Aorta (tissue), 5 donors: ENCODE measurements at places on chromosomes 2 and 18.

- DNase-seq, result no peak
Observed at GRCh38 chr2:232419245-232420072, 12.8 kb downstream of the ALPG start.

- no peak for DNase-seq
Observed at GRCh38 chr2:202408546-202409140, 32.5 kb downstream of the BMPR2 start.

DNA sequence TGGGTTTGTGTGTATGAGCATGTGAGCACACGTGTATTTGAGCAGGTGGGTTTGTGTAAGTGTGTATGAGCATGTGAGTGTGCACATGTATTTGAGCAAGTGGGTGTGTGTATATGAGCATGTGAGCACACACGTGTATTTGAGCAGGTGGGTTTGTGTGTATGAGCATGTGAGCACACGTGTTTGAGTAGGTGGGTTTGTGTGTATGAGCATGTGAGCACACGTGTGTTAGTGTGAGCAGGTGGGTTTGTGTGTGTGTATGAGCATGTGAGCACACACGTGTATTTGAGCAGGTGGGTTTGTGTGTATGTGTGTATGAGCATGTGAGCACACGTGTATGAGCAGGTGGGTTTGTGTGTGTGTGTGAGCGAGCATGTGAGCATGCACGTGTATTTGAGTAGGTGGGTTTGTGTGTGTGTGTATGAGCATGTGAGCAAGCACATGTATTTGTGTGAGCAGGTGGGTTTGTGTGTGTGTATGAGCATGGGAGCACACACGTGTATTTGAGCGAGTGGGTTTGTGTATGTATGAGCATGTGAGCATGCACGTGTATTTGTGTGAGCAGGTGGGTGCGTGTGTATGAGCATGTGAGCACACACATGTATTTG, 169.7 kb downstream of the TWIST2 start:
- DNase-seq, result no peak

DNA sequence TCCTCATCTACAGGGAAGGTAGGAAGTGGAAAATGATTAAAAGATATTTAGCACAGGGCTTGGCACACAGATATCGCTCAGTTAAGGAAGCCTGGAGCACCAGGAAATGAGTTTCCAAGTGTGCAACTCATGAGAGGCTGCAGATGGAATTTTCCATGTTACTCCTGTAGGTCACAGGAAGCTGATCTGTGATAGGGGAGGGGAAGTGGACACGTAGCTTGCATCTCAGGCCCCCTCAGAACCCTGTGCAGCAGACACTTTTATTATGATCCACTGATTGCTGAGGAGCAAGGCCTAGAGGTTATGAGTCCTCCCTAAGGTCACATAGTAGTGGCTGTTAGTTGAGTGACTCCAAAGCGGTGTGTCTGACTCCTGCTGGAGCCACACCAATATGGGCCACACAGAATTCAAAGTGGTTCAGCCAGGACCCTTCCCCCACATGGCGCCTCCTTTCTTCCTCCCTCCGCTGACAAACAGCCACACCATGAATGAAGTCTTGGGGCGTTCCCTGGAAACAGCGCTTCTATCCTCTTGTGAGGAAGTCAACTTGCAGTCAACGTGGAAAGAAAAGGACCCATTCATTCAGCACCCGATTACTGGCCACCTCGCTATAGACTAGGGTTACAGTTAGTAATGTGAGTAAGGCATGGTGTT, 21.5 kb downstream of the DYSF start:
- no peak for DNase-seq

- no peak for DNase-seq
Observed at GRCh38 chr2:181474222-181474881, 17.2 kb downstream of the ITGA4 start.

GRCh38 chr2:17719562-17720371, 33.8 kb downstream of the SMC6 start:
- no peak for DNase-seq

GRCh38 chr18:394987-395362, 105.5 kb downstream of the COLEC12 start:
- peak; percentile 77 for DNase-seq

DNA sequence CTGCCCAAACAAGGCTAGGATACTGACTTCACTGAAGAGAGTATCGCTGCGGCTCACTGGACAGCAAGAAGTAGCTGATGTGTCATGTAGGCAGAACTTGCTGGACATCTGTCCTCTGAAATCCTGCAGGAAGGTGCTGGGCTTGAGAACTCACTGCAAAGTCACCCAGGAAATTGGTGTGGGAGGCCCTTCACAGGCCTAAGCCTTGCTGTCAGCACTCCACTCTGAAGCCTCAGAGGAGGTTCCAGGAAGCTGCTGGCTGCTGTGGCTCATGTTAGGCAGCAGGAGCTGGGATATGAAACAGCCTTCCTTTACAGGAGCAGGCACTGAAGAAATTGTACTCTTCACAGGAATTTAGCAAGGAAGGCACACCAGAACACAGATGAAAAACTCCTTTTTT, 88.3 kb upstream of the CCDC68 start:
- no peak for DNase-seq

DNA sequence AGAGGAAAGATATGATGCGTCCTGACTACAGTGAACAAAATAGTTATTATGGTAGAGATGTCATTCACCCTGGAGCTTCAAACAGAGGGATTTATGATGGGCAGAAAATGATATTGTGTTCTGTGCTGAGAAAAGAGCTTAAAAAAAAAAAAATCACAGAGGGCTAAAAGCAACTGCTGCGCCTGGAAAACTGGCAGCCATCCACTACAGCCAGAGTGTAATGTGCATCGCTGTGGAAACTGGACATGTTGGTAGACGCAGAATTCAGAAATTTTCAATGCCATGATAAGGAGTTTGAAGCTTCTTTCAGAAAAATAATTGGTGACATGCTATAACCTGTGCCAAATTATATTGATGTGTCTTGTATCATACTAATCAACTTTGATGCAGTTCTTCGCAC, 122.9 kb upstream of the SOX11 start:
- DNase-seq, result no peak

DNA sequence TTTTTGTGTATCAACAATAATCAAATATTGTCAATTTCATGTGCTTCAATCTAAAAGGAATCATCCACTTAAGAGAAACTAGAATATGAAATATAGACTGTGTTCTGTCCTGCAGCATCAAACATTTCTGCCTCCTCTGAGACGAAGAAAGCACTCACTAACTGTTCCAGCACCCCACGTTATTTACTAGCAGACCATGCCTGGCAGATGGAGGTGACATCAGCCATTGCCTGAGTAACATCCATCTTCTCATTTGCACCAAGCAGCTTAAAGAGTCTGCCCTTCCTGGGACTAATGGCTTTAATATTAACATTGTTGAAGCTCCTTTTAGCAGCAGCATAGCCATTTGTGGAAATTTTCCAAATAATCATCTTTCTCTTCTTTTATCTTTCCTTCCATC, 25.7 kb downstream of the SGPP2 start:
- DNase-seq, result no peak

GRCh38 chr18:23995180-23995579, 19.4 kb upstream of the TTC39C start:
- DNase-seq, result no peak

- no peak for DNase-seq
Observed at GRCh38 chr2:37378411-37378810, 34.0 kb downstream of the QPCT start.

DNA sequence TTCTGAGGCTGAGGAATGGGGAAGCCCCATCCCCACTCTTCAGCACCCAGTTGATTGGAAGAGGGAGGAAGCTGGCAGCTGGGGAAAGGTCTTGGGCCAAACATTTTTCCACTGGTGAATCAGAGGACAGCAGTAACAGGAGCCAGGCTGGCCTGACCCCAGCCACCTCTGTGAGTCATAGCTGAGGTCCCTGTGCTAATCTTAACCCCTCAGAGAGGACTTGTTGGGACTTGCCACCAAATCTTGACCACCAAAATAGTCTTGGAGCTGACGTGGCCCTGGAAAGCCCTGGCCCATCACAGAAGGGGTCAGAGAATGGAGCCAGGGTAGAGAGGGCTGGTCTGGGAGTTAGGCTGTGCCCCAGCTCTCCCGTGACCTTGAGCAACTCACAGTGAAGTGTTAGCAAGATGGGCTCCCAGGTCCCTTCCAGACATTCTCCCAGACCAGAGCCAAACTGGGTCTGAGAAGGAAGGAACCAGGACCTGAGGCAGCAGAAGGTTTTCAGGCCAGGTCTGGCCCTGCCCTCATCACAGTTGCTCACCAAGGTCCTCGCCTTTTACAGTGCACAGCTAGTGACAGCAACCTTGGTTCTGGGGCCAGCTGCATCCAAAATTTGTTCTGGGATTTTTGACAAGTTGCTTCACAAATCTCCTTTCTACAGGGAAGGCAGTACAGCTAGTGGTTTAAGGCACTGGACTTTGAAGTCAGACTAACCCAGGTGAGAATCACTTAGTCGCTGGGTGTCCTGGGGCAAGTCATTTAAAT, 266.6 kb downstream of the CYP26B1 start:
- DNase-seq, result peak; percentile 94

- DNase-seq, result no peak
Observed at GRCh38 chr2:11414372-11415124, 51.4 kb downstream of the E2F6 start.

DNA sequence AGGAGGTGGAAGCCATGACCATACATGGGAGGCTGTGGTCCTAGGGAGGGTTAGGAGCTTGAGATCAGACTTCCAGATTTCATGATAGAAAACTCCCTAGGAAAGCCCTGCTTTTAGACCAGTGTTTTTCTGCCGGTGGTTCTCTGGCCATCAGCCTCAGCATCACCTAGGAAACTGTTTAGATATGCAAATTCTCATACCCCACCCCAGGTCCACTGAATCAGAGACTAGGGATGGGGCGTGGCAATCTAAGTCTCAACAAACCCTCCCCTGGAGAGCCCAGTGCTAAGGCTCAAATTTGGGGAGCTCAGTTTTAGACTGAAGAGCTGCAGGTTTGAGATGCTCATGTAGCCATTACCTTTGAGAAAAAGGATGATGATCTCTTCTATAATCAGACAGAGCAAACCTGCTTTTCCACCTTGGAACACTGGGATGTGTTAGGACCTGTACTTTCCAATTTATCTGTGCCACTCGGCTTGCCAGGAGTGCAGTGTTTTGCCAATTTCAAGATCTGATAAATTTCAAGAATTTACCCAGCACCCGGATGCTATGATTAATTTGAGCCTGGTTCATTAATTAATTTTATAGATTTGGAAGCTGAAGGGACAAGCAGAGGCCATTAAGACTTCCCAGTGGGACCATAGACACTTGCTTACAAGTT, 31.5 kb upstream of the LYPD6B start:
- no peak for DNase-seq

- no peak for DNase-seq
Observed at GRCh38 chr2:114937366-114937930, 495.0 kb downstream of the DPP10 start.

GRCh38 chr18:5768454-5768853, 126.9 kb downstream of the TMEM200C start:
- DNase-seq, result no peak

GRCh38 chr2:1862608-1863280, 118.4 kb upstream of the PXDN start:
- DNase-seq, result no peak

GRCh38 chr2:3037196-3038194, 340.1 kb downstream of the EIPR1 start:
- no peak for DNase-seq

GRCh38 chr2:134325696-134326095, 71.8 kb downstream of the MGAT5 start:
- DNase-seq, result no peak

DNA sequence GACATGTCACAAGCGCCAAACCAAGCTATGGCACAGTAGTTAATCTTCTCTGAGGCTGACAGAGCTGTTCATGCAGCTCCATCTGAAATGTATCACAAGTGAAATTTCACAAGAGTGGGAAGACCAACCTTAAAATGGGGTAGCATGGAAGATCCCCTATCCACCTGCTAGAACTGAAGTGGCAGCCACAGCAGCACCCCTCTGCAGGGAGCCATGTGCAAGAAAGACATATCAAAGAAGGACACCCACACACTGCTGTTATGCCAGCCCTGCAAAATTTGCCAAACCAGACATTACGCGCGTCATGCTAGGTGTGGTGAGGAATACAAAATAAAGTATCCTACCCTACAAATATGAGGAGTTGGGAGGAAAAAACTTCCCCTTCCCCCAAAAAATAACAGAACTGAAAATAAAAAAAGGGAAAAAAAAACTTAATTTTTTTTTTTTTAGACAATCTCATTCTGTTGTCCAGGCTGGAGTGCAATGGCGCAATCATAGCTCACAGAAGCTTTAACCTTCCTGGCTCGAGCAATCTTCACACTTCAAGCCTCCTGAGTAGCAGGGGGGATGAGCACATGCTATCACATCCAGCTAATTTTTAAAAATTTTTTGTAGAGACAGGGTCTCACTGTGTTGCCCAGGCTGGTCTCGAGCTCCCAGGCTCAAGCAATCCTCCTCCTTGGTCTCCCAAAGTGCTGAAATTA, 76.2 kb downstream of the STK39 start:
- no peak for DNase-seq

- peak; percentile 29 for DNase-seq
Observed at GRCh38 chr2:120887741-120888231, 152.1 kb downstream of the GLI2 start.

DNA sequence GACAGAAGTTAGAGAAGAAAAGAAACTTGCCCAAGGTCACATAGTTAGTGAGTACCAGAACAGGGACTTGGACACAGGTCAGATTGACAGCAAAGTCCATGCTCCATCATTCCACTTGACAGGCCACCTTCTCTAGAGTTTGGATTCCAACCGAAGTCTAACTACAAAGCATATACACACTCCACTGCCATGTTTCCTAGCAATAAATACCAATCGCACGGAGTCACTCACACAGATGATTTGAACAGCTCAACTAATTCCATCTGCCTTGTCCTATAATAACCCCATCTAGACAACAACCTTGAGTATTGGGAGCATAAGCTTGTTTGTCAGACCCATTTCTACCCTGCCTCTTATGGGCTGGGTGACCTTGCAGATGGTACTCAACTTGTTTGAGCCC, 334.6 kb upstream of the MGAT5 start:
- DNase-seq, result no peak

DNA sequence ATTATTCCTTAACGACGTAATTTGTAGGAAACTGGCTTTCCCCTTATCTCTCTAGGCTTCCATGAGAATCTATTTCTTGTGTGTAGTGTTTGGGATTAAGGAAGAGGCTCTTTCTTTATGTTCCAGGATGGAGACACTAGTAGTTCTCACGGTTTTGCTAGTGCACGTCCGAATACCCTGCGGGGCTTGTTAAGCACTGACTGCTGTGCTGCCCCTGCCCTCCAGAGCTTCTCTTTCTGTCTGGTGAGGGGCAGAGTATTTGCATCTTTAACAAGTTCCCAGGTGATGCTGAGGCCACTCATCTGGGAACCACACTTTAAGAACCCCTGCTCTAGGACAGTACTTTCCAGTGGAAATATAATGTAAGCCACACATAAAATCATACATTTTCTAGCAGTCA, 76.4 kb downstream of the SPATS2L start:
- no peak for DNase-seq

GRCh38 chr2:177036747-177037146, 175.8 kb upstream of the HNRNPA3 start:
- DNase-seq, result no peak

- DNase-seq, result no peak
Observed at GRCh38 chr18:74060579-74060978, 87.1 kb downstream of the FBXO15 start.
